Left ventricle myocardium superior (tissue), 1 donor: ENCODE measurements at places on chromosomes 7 and 10.

GRCh38 chr7:2060701-2061100 lies 172.0 kb downstream of the MAD1L1 start:
- no peak for DNase-seq

DNA sequence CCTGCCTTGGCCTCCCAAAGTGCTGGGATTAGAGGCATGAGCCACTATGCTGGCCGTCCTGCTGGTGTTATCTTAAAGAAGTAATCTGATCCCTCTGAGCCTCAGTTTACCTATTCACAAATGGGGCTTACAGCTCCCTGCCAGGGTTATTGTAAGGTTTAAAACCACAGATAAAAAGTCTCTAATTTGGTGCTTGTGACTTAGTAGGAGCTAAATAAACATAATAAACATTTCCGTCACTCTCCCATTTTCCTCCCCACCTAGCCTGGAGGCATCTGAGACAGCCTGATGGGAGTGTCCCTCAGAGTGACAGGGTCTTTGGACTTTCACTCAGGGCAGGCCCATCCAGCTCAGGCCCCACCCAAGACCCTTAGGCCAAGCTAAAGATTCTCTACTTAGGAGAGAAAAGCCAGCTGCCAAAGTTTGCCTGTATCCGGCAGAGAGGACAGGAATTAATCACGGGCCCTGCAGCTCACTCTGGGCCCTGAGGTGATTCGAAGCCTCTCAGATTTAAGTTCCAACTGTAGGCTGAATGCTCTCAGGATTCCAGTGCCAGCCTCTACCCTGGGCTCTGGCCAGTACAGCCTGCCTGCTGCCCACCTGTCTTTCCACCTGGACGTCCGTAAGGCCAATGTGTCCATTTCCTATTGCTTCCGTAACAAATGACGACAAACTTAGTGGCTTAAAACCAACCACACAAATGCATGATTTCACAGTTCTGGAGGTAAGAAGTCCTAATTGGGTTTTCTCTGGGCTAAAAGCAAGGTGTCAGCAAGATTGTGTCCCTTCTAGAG lies 21.8 kb upstream of the DUSP5 start:
- no peak for DNase-seq

GRCh38 chr7:95526128-95526738 lies 40.5 kb downstream of the ASB4 start:
- DNase-seq = no peak

DNA sequence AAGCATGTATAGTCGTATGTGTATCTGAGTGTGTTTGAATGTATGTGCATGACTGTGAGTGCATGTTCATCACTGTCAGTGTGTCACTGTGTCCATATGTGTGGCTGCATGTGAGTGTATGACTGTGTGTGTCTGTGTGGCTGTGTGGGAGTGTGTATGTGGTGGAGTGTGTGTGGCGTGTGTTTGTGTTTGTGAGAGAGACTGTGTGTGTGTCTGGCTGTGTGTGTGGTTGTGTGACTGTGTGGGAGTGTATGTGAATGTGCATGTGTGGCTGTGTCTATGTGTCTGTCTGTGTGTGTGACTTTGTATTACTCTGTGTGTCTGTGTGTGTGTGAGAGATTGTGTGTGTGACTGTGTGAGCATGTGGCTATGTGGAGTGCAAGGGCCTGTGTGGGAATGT lies 502.4 kb downstream of the DNAJB6 start:
- DNase-seq = no peak

GRCh38 chr10:131266936-131267813 lies 44.3 kb downstream of the TCERG1L start:
- no peak for DNase-seq

GRCh38 chr10:3853016-3853415 lies 68.0 kb upstream of the KLF6 start:
- no peak for DNase-seq
